ENCODE measurements at places on chromosomes 12 and 14.

DNA sequence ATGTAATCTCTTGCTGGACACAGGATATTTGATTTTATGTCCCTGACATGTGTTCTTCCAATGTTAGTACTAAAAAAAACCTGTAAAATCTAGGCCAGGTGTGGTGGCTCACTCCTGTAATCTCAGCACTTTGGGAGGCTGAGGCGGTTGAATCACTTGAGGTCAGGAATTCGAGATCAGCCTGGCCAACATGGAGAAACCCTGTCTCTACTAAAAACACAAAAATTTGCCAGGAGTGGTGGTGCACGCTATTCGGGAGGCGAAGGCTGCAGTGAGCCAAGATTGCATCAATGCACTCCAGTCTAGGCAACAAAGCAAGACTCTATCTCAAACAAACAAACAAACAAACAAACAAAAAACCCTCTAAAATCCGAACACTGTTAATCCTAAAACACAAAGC, 68.0 kb downstream of the FERMT2 start:
- DNase-seq = no peak

DNA sequence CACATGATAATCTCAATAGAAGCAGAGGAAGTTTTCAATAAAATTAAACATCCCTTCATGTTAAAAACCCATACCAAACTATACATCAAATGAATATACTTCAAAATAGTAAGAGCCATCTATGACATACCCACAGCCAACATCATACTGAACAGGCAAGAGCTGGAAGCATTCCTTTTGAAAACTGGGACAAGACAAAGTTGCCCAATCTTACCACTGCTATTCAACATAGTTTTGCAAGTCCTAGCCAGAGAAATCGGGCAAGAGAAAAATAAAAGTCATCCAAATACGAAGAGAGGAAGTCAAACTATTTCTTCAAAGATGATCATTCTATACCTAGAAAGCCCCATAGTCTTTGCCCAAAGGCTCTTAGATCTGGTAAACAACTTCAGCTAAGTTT, 454.7 kb upstream of the PRICKLE1 start:
- DNase-seq = no peak

GRCh38 chr12:85076688-85077430, 40.7 kb downstream of the LRRIQ1 start:
- peak; percentile 7 for DNase-seq

DNA sequence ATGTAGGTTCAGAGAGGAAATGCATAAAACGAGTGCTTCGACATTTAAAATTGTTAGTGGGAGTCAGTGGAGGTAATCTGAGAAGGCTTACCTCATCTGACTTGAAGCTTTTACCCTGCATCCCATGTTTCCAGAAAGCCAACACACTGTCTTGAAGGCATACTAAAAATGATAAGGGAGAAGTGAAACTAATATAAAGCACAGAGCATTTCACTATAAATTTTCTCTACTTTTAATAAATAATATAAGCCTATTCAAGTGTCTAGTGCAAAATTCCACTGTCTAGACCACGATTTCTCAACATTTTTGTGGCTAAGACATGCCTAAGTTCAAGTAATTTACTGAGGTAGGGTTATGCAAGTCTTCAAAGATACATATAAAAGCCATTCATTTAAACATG, 29.1 kb upstream of the CDKL1 start:
- no peak for DNase-seq

DNA sequence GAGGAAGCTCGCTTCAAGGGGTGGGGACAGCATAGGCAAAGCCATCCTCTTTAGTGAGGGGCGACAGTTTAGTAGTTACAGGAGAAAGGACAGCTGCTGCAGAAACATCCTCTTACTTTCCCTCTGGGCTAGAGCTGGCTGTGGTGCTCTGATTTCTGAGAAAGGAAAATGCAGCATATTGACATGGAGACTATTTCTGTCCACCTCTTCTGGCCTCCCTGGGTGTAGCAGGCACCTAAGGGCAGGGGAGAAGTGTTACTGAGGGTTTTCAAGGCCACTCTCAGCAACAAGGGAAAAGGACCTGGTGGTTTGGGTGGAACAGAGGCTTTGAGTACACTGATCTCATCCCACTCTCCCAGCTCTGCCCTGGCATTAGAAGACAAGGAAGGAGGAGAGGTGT, 40.0 kb upstream of the CTDSP2 start:
- DNase-seq = no peak

DNA sequence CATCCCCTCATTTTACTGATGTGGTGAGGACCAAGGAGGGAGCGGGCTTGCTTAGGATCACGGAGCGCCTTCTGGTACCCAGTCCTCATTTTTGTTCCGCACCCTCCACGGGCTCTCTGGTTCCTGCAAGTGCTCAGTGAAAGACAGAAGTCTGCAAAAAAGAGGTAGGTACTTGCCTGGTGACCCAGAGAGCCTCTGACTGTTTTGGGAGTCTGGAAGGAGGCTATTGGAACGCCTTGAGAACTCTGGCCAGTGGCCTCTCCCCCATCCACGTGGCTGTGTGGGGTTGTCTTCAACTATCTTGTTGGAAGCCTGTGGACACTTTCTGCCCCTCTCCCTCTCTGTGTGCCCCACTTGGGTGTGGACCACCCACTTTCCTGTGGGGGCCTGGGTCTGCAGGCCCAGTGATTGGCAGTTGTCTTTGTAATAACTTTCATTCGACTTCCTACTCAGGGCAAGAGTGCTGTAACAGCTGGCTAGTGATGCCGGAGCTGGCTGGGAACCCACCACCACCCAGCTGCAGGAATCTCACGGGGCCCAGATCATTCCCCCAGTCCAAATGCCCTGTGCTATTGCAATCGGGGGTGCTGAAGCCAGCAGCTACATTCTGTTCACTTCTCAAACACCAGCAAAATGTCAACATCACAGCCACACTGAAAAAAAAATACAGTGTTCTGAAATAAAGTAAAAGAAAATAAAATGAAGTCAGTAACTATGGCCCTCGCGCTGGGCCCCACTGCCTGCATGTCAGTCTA, 122.8 kb downstream of the PRMT8 start:
- no peak for DNase-seq

- DNase-seq = no peak
These were observed 242.7 kb downstream of the ATXN7L3B start for GRCh38 chr12:74780182-74780849.

DNA sequence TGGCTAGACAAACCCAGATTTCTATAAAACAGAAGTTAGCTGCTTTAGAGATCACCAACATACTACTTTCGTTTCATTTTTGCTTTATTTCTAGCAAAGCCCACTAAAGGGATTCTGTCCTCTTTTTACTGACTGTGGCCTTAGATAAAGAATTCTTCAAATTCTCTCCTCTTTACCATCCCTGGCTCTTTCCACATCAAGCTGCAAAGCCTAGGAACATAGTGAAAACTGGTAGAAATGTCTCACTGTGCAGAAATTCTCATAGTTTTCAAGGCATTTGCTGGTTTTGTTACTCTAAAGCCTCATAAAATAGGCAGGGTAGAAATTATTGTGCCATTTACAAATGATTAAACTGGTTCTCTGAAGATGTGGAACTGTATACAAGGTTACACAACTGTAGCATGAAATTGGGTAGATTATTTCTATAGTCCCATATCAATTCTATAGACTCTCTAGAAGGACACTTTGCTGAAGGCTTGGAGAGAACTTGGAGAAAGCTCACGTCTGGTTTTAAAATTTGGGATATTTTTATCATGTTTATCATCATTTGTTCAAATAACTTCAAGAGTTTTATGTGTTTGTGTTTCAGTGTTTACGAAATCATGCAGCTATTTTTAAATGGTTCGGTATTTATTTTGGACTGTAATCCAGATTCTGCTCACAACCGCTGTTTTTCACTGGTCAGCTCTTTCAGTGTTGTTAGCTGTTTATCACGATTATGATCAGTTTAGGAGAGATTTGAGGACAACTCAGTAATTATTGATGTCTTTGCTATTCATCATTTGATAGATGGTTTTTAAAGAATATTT, 36.7 kb upstream of the CSRP2 start:
- no peak for DNase-seq
